ENCODE measurements at places on chromosomes 1 and 21.

DNA sequence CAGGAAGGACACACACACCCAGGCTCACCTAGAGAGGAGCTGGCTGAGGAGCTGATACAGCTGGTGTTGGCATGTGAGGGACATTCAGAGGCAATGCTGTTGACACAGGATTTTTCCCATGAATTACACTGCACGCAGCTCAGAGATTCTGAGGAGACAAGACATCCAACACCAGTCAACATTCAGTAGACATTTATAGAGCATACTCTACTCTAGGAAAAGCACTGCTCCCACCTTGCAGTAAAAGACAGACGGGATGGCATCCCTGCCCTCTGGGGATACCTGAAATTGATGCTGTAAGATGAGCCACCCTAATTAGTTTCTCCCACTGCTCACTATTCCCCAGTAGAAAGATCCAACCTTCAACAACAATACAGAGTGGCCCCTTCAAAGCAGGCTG lies 5.1 kb downstream of the LYPD8 start:
- no peak for DNase-seq

DNA sequence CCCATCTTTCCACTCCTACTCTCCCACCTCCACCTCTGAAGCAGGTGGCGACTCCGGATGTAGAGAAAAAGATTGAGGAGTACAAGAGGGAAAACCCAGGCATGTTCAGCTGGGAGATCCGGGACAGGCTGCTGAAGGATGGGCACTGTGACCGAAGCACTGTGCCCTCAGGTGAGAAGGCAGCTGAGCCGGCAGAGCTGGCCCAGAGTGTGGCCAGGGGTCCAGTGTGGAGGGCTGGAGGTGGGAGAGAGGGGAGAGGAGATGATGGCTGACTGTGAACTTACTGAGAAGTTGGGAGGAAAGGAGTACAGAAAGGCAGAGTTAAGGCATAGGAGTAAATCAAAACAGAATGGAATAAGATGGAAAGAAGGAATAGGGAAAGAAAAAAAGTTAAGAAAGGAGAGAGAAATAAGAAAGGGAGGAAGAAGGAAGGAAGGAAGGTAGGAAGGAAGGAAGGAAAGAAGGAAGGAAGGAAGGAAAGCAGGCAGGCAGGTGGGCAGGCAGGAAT lies 4.5 kb downstream of the PAX7 start:
- no peak for DNase-seq

- no peak for DNase-seq
These were observed 31.4 kb downstream of the AK2 start for GRCh38 chr1:33005117-33005837.

GRCh38 chr21:37184784-37185593 lies 82.1 kb downstream of the VPS26C start:
- no peak for DNase-seq

DNA sequence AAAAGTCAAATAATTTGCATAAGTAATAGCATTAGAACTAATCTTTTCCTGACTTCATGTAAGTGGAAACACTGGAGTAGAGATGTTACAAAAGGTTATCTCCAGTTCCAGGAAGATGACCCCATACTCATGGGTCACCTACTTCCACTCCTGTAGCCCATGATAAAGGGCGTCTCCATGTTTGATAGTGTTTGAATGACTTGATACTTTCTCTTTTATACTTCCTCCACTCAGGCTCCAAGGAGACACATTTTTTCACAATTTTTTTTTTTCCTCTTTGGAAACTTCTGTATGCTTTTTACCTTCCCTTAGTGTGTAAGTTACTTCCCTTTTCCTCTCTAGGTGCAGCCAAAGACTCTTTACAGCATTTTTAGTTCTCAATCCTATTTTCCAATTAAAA lies 382.1 kb upstream of the B3GALT2 start:
- no peak for DNase-seq

DNA sequence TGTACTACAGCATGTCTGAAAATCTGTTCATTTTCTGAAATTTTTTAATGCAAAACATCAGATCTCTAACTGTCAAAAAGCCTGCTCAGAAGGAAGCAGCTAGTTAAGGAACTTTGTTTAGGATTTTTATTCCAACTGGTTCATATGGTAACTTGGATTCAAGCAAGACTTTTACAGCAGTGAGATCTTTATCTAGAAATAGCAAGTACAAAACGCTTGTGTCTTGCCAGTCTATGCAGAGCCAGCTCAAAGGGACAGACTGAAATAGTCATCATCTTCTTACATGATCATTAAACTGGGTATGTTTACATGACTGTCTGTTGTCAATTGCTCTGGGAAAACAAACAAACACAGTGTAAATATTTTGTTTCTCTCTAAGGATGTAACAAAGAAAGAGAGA lies 37.6 kb downstream of the DDAH1 start:
- no peak for DNase-seq

- DNase-seq, result no peak
These were observed 21.4 kb downstream of the GNB1 start for GRCh38 chr1:1869469-1869868.

- DNase-seq, result no peak
These were observed 12.2 kb upstream of the IL10 start for GRCh38 chr1:206784471-206784903.

GRCh38 chr1:207355513-207356295 lies 34.2 kb downstream of the CD55 start:
- no peak for DNase-seq

DNA sequence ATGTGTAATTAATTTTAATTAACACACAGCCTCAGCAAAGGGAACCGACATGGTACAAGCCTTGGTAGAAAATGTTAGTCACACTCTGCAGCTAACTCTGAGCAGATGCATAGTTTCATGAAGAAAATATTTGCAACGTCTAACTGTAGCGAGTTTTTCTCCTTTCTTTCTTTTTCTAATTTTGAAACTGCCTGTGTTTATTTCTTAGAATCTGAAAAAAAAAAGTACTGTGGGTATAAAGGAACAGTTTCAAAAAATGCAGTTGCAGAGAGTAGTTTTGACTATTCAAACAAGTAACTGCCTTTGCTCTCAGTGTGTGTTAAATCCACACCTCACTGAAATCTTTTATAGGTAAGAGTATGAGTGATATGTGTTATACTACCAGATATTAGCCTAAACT lies 149.9 kb upstream of the C1orf105 start:
- DNase-seq, result no peak

- no peak for DNase-seq
These were observed 5.5 kb downstream of the AMPD2 start for GRCh38 chr1:109625176-109625575.

- no peak for DNase-seq
These were observed 76.3 kb downstream of the RD3 start for GRCh38 chr1:211415700-211416099.

GRCh38 chr1:202230939-202231645 lies 37.5 kb downstream of the LGR6 start:
- DNase-seq, result no peak

GRCh38 chr1:78165816-78166215 lies 120.0 kb downstream of the GIPC2 start:
- no peak for DNase-seq

DNA sequence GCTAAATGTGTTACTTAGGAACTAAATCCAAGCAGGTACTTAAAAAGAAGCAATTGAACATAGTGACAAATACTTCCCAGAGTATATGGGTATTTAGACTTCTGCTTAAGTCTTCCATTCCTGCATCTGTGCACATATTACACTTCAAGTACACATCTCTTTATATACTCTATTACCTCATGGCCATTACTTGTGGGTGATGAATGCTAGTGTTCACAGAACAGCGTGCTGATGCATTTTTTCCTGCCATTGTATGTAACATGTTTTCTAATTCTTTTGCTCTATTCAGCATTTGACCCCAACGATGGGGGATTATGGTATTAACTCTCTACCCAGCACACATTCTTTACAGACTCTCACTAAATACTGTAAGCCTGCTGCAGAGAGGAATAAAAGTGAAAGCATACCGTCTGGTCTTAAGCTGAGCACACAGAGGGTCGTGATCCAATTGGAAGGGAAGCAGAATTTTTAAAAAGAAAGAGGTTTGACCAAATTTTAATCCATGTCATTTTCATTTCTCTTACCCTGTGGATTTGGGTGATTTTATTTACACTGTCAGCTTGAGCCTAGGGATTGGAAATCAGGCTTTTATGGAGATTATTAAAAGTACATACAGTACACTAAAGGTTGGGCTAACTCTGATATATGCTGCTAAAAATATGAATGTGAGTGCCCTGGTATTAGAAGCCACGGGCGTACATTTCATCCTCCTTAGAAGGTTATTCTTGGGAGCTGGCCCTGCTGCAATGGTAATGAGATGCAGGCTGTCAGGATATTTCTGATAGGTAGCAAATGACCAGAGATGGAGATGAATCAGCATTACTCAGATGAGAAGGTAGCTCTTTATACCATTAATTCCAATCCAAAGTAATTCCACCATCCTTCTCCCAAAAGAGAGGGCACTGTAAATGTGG lies 95.5 kb upstream of the PROX1 start:
- no peak for DNase-seq

GRCh38 chr1:162062542-162063015 lies 6.9 kb upstream of the NOS1AP start:
- no peak for DNase-seq

GRCh38 chr1:24123611-24124010 lies 11.7 kb upstream of the MYOM3 start:
- DNase-seq, result no peak

DNA sequence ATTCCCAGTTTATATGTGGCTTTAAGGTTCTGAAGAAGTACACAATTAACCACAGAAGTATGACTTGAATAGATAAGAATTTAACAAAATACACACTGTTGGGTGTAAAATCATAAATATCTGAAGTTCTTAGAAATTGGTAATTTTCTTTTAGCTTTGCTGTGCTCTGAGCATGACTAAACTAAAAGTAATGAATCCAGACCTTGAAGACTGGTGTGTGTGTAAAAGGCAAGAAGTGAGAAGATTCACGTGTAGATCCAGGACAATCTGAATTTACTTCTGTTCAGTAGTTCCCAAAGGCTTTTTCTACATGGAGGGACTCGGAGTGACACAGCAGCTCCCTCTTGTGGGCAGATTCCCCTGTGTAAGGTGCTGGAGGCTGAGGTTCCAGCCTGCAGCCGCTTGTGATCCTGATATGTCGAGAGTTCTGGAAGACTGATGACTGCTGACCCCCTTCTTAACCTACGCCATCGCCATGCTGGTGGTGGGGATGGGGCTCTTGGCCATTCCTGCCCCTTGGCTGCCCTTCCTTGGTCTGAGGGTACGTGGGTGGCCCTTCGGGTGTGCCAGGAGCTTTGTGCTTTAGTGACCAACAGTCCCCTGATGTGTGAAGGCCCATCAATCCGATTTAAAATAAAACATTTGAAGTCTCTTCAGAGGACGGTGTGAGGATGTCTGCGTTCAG lies 62.7 kb downstream of the ADARB1 start:
- no peak for DNase-seq

DNA sequence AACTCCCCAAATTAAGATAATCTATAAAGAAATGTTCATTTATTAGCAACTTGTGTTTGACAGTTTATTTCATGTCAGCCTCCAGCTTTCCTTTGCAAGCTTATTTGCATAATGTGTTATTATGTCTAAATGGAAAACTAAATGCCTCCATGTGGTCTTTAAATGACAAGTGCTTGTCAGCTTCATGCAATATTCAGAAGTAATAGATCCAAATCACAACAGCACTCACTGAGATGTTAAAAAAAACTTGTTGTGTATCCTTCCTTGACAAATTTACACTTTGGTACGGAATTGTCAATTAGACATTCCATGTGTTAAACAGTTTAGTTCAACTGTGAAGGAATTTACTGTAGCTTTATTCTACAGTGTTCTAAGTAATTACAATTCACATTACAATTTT lies 124.4 kb upstream of the PTBP2 start:
- no peak for DNase-seq

- no peak for DNase-seq
These were observed 6.1 kb downstream of the AADACL4 start for GRCh38 chr1:12649971-12650421.

DNA sequence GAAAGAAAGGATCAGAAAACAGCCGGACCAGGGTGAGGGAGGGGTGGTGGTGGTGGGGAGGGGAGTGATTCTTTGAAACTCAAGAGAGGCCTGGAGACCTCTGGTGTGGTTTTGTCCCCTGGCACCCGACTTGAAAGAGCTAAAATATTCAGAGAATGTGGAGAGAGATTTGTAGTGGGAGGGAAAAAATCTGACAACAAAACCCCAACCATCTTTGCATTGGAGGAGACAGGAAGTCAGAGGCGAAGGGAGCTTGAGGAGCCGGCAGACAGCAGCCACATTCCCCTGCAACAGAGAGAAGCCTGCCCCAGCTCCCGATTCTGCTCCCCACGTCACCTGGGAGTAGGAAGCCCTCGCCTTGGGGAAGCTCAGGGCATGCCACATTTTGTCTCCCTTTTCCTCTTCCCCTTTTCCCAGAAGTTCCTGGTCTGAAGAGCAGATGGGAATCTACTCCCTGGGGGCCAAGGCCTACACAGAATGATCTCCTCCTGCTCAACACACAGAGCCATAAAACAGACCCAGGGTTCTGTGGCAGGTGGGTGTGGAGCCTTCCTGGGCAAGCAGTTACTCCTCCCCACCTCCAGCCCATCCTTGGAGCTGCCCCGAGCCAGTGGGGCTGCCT lies 84.9 kb downstream of the ITPKB start:
- DNase-seq, result no peak

DNA sequence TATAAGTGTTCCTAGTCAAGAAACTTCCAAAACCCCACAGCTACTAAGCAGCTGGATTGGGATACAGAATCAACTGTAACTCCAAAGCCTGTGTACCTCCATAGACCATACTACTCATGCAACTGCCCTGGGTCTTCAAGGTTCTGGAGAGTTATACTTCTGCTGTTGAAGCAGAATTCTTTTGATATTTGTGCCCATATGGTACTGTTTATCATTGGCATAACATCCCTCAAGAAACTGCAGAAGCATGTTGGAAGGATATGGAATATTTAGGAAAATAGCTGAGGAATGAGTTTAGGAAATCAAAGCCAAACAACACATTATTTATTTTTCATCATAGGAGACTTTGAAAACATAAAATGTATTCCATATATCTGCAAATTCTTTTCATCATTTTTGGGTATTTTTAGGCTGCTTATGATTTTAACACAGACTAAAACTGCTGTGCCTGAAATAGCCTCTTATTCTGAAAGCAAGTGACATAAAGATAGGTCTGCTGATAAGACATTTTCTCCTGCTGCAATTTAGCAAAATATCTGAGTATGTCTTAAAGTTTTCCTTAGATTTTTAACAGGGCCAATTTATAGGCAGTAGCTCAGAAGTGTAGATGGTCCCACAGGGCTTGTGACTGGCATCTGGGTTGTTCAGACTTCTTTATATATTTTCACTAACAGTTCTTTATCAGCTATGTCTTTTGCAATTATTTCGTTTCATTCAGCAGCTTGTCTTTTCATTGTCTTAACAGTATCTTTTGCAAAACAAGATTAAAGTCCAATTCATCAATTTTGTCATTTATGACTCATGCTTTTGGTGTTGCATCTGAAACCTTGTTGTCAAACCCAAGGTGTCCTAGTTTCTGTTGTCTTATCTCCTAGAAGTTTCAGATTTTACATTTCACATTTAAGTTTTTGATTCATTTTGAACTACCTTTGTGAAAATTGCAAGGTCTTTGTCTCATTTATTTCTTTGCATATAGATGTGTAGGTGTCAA lies 41.1 kb upstream of the ZNF124 start:
- no peak for DNase-seq

- DNase-seq, result no peak
These were observed 4.1 kb downstream of the SERINC2 start for GRCh38 chr1:31417148-31417547.

- DNase-seq, result peak; percentile 13
These were observed 9.5 kb downstream of the MR1 start for GRCh38 chr1:181043025-181043888.

- no peak for DNase-seq
These were observed 11.6 kb upstream of the GOLPH3L start for GRCh38 chr1:150708595-150708994.

- DNase-seq, result no peak
These were observed 117.6 kb downstream of the MRPL39 start for GRCh38 chr21:25489673-25490072.

Measured in C1 segment of cervical spinal cord (tissue), 14 donors.